ENCODE measurements at places on chromosomes 1 and 21.

GRCh38 chr1:9397997-9398526 is 105.4 kb downstream of the SPSB1 start:
- no peak for DNase-seq

DNA sequence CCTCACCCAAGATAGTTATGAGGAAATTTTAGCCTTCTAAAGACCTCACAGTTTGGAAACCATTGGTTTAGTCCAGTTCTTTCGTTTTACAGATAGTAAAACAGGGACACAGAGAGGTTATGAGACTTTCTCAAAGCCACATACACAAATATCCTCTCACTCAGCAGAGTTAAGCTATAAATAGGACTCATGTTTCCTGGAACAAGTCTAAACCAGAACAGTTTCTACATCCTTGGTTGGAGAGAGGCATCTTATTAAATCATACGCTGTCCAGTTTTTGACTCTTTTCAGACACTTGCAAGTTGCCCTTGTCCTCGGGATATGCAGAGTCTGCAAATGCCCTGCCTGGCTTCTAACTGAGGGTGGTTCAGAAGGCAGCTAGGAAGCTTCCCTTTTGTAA is 462.1 kb upstream of the DEPDC1 start:
- no peak for DNase-seq

GRCh38 chr1:84620720-84621313 is 46.6 kb upstream of the CTBS start:
- peak; percentile 53 for DNase-seq

GRCh38 chr1:107473065-107473464 is 332.2 kb downstream of the NTNG1 start:
- no peak for DNase-seq

DNA sequence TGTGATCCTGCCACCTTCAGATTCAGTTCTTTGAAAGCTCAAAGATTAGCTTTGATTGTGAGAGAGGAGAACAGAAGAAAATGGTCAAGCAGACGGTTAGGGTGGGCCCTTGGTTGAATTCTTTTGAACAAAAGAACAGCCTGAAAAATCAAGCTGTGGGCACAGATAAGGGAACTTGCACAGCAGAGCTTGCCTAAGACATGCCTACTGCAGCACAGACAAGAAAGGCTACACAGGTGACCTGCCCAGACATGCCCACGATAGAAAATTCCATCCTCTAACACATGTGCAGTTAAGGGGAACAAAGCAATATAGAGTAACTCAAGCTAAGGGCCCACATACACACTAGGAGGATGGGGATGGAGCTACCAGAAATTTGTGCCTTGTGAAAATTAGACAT is 512.5 kb upstream of the LRRC7 start:
- no peak for DNase-seq

DNA sequence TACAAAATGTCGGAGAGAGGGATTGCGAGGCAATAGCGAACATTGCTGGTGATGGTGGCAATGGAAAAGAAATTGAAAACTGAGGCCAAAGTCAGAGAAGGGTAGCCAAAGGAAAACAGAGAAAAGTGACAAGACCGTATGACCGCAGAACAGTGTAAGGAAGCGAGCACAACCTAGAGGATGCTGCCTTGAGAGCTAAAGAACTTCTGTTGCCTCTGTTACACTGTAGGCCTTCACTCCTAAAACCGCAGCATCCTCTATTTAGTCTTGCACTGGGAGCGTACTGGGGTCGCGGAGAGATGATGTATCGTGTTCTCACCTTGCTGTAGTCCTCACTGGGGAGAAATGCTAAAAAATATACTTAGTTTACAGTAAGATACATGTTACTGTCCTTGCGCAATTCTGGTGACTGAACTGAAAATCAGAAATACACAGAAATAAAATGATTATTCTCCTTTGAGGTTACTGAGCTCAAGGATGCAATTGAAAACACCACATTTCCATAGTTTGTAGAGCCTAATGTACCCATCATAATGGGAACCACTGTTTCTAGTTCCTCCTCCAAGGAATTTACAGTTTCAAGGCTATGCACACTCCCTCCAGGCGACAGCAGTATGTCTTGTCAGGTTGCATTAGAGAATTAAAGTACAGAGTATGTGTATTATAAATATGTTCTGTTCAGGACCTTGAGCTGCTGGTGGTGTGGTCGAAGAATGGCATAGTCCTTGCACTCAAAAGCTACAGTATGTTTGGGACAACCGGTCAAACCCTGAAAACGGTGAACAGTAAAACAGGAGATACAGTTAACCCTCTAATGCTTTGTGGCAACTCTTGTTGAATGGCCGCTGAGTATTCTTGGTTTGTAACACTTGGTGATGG is 1.3 kb downstream of the NEK7 start:
- no peak for DNase-seq

GRCh38 chr1:246005067-246005466 is 502.0 kb downstream of the SMYD3 start:
- DNase-seq: no peak

- no peak for DNase-seq
Observed at GRCh38 chr1:94528299-94528698, 13.3 kb downstream of the F3 start.

- DNase-seq: no peak
Observed at GRCh38 chr1:24105368-24106160, 6.4 kb downstream of the MYOM3 start.

DNA sequence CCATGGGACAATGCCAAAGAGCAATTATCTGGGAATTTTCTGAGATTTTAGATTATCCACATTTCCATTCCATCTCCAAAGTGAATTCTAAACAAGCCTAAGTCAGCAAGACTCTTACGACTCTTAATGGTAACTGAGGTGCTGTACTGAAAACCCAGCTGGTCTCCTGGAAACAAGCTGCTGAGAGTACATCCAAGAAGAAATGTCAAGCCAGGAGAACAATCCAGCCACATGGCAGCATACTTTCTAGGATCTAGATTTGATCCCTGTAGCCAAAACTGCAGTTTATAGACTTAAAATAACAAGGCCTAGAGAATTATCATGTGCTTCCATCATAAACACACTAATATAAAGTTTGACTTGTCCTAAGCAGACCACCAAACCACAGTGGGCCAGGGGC is 45.8 kb downstream of the KCNH1 start:
- no peak for DNase-seq

DNA sequence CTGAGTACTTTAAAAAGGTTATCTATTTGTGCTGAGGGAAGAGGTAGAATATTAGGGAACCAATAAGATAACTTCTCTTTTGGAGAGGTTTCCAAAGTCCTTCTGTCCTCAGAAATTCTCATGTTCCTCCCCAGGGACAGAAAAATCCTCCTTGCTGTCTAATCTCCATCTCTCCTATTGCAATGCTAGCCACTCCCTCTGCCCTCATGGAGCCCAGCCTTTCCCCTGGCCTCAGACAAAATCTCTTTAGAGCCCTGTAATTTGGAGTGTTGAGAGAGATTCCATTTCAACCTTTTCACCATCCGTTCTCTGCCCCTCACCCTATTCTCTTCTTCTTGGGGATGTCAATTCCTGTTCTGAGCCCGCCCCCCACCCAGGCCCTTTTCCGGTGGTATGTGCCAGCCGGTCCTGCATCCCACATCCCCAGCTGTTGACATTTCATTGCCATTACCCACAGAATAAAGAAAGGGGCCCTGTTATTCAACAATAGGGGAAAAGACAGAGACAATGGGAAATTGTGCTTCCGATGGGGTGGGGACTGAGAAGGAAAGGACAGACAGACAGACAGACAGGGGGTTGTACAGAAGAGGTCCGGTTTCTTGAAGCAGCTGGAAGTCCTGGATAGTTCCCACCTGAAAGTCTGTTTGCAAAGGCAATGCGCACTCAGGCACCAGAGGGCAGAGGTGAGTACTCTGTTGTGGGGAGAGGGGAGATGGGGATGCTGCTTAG is at the start of gene HAPLN2:
TSS of gene HAPLN2 (plus strand) at position 563 of the 729 bp plus-strand sequence. CDS start 4,076 bp downstream, outside the sequence.
- DNase-seq: no peak

- peak; percentile 42 for DNase-seq
Observed at GRCh38 chr1:25520446-25521061, 22.9 kb upstream of the LDLRAP1 start.

DNA sequence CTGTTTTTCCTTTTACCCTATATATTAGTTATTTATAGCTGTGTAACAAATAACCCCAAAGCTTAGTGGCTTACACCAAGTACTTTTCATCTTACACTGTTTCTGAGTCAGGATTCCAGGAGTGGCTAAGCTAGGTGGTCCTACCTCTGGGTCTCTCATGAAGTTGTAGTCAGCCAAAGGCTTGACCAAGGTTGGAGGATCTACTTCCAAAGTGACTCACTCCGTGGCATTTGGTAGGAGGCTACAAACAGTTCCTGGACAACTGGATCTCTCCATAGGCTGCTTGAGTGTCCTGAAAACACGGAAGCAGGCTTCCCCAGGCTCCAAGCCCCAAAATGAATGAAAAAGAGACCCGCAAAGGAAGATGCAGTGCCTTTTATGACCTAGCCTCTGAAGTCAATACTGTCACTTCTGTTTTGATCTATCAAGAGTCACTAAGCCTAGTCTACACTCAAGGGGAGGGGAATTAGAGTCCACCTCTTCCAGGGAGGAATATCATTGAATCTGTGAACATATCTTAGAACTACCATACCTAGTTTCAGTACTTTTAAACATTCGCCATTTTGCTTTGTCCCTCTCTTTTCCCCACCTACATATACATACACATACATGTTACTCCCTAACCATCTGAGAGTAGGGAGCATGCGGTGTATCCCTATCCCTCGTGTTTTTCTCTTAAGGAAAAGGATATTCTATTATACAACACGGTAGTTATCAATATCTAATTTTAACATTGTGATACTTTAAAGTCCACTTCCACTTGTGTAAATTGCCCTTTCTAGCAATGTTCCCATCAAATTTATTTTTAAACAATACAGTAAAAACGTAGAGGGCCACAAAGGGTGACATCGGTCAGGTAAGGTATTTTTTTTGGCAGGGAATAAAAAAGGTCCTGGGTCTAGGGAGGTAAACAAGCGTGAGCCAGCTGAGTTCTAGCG is 67.2 kb downstream of the SLC35A3 start:
- no peak for DNase-seq

GRCh38 chr1:219374636-219375035 is 201.0 kb downstream of the LYPLAL1 start:
- no peak for DNase-seq

DNA sequence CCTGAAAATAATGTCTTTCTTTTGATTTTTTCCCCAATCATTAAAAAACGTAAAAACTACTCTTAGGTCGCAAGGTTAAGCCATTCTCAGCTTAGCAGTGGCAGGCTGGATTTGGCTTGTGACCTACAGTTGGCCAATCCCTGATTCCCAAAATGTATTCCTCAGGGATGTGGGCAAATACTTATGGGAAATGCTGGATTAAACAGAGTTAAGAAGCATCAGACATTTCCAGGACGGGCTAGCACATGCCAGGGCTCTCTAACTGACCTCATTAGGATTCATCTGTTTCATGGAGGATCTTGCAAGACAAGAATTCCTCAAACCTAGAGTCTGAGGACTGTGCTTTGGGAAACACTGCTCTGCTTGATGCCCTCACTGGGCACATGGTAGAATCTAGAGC is 982 bp upstream of the IL24 start:
- no peak for DNase-seq

DNA sequence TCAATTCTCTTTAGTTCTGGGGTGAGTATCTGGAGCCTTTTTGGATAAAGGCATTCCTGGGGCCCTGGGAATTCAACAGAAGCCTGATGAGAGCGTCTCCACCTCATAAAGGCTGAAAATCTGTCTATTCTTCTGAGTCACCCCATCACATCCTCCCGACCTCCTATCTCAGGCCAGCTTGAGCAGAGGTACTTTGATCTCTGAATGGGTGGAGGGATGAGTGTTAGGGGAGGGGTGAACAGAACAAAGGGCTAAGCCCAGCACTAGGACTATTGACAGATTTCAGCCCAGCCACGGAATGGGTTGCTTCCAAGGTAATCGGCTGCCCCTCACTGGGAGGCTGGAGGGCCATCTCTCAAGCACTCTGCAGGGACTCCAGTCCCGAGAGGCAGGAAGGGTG is 2.5 kb upstream of the MYBPH start:
- DNase-seq: no peak

DNA sequence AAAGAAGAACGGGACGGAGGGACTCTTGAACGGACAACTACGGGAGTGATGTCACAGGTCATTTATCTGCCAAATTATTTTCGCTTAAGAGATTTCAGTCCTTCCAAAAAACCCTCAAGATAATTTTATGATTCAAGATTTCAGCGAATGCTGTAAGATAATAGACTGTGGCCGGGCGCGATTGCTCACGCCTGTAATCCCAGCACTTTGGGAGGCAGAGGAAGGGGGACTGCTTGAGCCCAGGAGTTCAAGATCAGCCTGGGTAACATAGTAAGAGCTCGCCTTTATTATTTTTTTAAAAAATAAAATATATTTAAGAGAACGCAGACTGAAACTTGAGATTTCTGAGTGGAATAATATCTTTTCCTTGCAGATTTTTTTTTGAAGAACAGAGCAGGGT is 609 bp downstream of the RWDD2B start:
- DNase-seq: no peak

GRCh38 chr1:14015917-14016316 is 315.9 kb downstream of the PRDM2 start:
- no peak for DNase-seq

DNA sequence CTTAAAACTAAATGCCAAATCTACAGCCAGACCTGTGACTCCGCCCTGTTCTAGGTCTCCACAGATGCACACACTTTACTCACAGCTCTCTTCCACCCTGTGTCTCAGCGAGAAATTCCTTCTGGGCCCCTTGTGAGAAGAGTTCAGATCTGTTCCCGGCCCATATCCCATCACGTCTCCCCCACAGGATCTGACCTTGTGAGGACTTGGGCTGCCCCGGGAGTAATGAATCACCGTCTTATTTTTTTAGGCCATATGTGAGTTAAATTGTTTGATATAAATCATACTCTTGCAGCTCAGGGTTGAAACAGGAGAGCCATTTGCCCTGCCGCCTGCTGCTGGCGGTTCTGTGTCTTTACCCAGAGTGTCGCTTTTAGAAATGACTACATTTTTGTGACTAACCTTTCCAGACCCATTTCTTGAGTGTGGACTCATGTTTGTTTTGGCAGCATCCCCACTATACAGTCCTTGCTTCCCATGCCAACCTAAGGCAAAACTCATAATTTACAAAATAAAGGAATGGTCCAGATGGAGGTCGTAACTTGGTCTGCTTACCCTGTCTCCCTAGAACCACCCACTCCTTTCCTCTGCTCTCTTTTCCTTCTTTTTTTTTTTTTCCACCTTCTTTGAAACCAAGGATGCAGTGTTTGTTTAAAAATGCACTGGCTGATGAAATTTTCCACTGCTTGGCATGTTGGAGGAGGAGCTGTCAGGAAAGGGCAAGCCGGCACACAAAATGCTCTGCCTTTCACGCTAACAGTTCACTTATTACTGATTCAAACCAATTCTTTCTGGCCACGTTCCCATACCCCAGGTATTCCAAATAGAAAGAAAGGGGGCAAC is 98.0 kb upstream of the C1orf105 start:
- no peak for DNase-seq

- no peak for DNase-seq
Observed at GRCh38 chr1:57848406-57848805, 424.5 kb upstream of the DAB1 start.

GRCh38 chr1:45979778-45980176 is 152.7 kb downstream of the PIK3R3 start:
- DNase-seq: no peak

- no peak for DNase-seq
Observed at GRCh38 chr1:27752360-27752759, 20.7 kb upstream of the STX12 start.
